Stimulated activated CD4-positive, alpha-beta T cell treated with anti-CD3 and anti-CD28 coated beads, Interleukin-15, amount 100 ng/mL, for 24 hours (primary cell): ENCODE measurements at places on chromosomes 5 and 9.

DNA sequence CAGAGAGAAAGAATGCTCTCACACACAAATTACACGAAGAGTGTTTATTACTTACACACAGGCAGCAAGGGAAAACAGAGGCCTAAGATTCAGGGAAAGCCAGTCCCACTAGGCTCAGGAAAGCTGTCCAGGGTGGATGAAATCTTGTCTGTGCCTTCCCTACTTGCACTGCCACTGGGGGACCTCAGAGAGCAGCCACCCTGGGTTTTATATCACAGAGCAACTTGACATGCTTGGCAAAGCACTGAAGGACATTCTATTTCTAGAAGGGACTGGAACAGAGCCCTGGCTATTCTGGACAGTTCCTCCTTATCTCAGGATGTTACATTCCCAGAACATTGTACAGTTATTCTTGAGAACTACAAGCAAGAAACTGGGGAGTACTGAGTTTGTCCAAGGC lies 7.5 kb upstream of the PRSS3 start:
- no peak for DNase-seq

DNA sequence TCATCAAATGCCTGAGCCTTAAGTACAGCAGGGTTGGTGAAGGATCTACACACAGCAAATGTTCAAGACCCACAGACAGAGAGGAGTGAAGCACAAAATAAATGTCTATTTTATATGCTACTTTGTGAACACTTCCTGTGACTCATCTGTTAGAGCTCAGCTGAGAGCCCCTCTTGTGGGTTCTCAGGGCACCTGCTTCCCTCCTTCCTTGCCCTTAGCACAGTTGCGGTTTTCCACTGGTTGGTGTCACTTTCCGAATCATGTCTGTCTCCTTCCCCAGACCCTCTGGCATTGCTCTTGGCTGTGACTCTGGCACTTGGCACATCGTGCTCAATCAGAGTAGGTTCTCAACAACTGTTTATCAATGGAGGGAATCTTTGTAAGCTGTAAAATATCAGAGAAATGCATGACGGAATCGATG lies 128.5 kb upstream of the STC2 start:
- no peak for DNase-seq

- no peak for DNase-seq
Measured at GRCh38 chr9:134314039-134314949, 12.0 kb upstream of the RXRA start.

DNA sequence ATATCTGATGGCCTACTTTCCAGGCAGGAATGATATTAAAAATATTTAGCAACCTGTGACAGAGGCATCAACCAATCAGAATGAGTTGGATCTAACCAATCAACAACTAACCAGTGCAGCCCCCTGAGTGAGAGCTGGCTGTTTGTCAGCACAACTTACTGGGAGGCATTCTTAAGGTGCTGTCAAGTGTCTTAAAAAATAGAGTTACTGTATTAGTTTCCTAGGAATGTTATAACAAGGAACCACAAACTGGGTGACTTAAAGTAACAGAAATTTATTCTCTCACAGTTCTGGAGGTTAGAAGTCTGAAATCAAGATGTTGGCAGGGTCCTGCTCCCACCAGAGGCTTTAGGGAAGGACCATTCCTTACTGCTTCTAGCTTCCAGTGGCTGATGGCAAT lies 85.2 kb downstream of the ATG10 start:
- DNase-seq = no peak

DNA sequence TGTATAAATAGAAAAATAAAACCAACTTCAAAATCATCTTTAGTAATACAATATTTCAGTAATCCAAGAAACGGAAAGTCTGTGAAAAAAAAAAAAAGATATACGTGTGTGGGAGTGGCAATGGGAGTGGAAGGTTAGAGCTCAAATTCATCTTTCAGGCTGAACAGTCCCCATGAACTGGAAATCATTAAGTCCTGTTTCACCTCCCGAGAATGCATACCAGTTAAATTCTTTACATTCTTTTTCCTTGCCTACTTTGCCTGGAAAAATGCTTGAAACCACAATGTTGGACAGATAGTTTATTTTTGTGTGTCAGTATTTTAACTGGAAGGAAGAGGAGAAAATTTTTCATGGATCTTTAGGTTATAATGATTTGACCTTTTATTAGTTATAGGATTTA lies 166.8 kb downstream of the MUSK start:
- no peak for DNase-seq

DNA sequence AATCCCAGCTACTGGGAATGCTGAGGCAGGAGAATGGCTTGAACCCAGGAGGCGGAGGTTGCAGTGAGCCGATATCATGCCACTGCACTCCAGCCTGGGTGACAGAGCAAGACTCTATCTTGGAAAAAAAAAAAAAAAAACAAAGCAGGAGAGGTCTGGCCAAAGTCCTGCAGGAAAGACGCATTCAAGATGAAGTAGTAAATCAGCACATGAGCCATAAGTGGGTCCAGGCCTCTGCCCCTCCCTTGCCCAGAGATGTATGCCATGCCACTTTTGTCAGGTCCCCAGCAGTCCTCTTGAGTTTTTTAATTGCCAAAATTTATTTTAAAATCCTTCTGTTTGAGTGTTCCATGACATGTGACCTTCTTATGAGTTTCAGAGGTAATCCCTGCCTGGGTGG lies 8.5 kb upstream of the PHF19 start:
- no peak for DNase-seq

DNA sequence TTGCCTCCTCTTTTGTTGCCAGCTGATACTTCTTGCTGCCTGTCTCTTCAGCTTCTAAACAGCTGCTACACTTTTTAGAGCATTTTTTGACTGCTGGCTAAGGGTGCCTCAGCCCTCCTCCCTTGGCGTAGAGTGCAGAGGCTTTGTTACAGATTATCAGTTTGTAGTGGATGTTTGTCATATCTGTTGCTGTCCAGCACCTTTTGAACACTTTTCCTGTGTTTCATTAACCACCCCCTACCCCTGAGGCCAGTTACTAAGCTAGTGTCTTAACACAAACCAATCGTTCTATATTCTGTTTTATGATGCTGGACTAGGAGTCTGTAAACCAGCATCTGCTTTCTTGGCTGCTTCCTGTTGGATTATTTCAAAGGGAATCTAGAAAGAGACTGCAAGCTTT lies 441.5 kb downstream of the DNAH5 start:
- no peak for DNase-seq

DNA sequence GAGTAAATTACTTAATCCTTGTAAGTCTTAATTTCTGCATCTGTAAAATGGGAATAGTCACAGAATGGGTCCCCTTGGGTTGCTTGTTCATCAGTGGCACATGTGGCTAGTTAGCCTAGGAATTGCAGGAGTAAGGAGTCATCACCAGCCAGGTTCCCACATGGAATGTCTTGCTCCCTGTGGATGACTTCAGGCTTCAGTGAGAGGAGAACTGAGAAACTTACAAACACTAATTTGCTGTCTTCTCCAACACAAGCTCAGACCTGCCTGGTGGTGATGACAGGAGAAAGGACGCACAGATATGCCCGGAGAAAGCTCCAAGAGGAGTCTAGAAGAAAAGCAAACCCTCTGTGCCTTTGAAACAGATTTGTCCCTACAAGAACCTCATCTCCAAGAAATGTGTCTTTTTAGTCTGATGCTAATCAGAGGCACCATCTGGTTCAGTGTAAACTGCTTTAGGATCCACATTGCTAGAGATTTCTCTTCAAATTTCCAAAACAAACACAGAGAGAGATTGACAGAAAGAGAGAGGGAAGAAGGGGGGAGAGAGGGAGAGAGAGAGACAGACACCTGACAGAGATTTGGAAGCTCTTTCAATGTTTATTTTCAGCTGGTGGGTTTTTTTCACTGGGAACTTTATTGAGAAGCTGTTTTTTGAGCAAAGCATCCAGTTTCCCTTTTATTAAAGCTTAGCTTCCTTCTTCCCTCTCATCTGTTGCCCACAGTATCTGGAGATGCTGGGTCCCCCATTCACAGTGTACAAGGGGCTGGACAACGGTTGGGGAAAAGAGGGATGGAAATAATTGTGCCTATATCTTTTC lies 128.3 kb downstream of the DOCK2 start:
- no peak for DNase-seq

GRCh38 chr5:148831590-148832565 lies 5.5 kb downstream of the ADRB2 start:
- DNase-seq = no peak

DNA sequence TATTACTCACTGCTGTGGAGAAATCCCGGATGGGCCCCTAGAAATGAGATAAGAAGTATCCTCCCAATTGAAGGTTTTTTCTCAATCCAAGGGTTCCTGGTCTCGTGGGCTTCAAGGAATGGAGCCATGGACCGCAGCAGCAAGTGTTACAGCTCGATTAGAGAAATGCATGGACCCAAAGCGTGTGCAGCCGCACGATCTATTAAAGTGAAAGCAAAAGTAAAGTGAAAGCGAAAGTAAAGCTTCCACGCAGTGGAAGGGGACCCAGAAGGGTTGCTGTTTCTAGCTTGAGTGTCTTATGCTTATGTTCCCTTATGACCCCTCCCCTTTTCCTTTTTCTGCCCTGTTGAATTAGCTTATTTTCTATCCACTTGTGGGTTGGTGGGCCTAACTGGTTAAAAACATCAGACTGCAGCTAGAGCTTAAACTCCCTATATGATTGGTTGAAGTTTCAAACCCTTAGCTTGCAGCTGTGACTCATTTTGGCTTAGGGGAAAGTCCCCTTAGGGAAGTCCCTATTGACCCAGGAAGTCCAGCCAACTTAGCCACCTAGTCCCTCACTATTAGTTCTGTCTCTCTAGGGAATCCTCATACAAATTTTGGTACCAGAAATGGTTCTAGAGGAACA lies 1111.8 kb downstream of the TAF11L14 start:
- DNase-seq = peak; percentile 40

GRCh38 chr5:17343675-17344074 lies 126.2 kb downstream of the BASP1 start:
- no peak for DNase-seq

- DNase-seq = no peak
Measured at GRCh38 chr9:72905514-72906480, 47.1 kb downstream of the ALDH1A1 start.

GRCh38 chr5:101687349-101687985 lies 608.6 kb downstream of the SLCO4C1 start:
- no peak for DNase-seq

DNA sequence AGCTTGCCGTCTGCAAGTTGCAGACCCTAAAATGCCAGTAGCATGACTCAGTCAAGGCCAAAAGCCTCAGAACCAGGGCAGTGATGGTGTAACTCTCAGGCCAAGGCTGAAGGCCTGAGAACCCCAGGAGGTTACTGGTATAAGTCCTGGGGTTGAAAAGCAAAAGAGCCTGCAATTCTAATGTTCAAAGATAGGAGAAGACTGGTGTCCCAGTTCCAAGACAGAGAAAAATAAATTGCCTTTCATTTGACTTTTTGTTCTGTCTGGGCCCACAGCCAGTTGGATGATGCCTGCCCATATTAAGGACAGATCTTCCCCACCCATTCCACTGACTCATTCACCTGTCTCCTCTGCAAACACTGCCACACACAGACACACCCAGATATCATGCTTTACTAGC lies 673.2 kb downstream of the CDH18 start:
- DNase-seq = no peak

- DNase-seq = peak; percentile 66
Measured at GRCh38 chr5:56669534-56670483, 145.5 kb upstream of the MAP3K1 start.

- peak; percentile 46 for DNase-seq
Measured at GRCh38 chr5:60945813-60946187, 795 bp downstream of the NDUFAF2 start.

GRCh38 chr5:102231693-102232619 lies 64.1 kb downstream of the SLCO4C1 start:
- no peak for DNase-seq

- DNase-seq = no peak
Measured at GRCh38 chr9:130054820-130055219, 1.1 kb downstream of the GPR107 start.

DNA sequence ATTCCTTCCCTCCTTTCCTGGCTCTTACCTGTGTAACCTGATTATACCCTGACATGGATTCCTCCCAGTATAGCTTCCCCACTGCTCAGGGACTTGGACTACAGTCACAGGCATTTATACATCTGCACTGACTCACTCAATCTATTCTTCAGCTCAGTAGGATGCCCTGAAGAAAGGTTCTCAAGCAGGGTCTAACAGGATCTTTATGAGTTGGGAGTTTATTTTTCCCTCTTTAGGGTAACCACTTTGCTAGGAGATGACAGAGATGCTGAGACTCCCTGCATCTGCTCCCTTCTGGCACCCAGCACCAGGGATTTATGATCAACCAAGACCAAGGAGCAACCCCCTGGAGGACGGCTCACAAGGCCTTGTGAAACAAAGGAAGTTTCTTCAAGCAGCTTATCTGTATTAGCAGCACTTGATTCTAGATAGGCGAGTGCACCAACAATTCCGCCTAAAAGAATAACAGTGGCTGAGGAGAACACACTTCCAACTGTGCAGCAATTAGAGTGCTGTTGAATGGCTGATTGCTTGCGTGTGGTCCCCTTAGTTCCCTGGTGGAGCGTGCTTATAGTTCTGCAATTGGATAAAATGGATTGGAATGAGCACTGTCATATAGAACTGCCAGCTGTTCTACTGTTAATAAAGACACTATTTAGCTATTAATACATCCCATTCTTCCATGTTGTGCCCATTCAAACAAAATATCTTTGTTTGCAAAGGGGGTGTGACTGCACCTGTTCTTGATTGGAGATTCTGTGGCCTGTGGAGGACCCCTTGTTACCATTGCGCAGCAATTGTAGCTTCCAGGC lies 482.6 kb downstream of the ZNF608 start:
- DNase-seq = no peak

- no peak for DNase-seq
Measured at GRCh38 chr5:53080271-53080670, 29.3 kb downstream of the MOCS2 start.

GRCh38 chr5:43648499-43649124 lies 45.6 kb downstream of the NNT start:
- no peak for DNase-seq

GRCh38 chr5:82676661-82677060 lies 398.5 kb upstream of the RPS23 start:
- DNase-seq = peak; percentile 18

- no peak for DNase-seq
Measured at GRCh38 chr5:78429332-78429980, 69.0 kb downstream of the SCAMP1 start.

DNA sequence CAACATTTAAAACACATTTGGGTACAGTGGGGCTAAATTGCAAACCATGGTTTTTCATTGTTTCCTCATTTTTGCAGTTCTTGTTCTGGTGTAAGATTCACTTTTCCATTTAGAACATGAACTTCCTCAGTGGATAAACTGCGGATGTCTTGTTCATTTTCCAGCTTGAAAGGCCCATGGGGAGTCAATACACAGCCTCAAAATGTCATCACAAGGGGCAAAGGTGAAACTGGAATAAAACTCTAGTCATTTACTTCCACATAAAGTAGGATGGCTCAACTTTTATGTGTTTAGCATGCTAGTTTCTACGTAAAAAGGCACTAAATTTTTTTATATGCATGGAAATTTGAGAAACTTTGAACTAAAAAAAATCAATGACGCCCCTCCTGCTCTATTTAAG lies 718.8 kb downstream of the TLR4 start:
- DNase-seq = no peak

DNA sequence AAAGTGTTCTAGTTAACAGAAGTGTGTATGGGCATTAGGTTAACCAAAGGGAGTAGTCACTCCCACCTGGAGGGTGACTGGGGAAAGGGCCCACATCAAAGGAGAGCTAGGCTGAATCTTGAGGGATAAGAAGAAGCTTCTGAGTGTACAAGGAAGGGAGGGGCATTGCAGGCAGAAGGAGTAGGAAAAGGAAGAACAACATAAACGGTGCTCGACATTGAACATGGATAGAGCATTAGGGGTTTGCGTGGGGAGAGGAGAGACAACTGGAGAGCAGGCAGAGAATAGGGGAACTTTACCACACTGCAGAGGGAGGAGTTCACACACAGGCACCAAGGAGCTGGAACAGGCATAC lies 5.3 kb upstream of the GLRX start:
- no peak for DNase-seq
